ENCODE measurements at places on chromosomes 7 and 10. TPM values are rescaled to one million over a fixed set of nuclear protein-coding genes. Genes with fewer than 3 reads are reported as not detected.
A peak's percentile ranks its signal among the peaks of the same experiment; 100 is the strongest.

GRCh38 chr10:124185084-124185483 is 91.7 kb upstream of the CHST15 start:
- DNase-seq = no peak

DNA sequence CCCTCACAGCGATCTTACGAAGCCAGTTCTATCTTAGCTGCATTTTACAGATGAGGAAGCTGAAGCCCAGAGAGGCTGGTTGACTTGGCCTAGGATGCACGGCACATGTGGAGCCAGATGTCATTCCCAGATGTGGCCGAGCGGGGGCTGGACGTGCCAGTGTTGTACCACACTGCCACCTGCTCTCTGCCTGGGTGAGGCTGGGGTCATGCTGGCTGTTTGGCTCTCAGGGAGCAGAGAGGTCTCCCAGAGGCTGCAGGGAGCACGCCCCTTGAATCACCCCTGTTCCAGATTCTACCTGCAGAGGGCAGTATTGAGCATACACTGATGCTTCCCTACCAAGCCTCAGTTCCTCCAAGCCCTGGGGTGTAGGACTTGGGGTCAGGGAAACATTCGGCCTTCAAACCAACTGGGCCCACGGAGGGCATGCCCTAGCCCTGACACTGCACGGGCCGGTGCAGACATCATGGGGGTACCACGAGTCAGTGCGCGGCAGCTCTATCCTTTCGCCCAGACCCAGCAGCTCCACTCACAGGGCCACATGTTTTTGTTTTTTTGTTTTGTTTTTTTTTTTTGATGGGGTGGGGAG is 3.8 kb upstream of the GTF2IRD1 start:
- no peak for DNase-seq

The HABP2 gene
- polyA plus RNA-seq = 0.58 TPM

DNA sequence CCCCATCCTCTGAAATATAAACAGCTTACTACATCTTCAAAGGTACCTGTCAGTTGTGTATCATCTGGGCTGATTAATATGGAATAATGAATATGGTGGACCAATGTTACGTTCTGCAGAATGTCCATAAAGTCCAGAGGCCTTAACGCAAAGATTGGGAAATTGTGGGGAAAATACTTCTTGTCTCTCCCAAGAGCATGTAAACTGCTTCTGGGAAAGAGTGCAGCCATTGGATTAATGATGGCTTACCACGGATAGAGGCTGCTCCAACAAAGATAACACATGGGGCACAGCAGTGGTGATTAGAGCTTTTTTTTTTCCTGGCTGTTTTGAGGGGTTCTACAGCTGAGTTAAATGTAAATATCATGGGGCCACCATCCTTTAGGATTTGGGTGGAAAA is 340.4 kb upstream of the AKR1E2 start:
- no peak for DNase-seq

The TAS2R41 gene
- not detected for polyA plus RNA-seq

DNA sequence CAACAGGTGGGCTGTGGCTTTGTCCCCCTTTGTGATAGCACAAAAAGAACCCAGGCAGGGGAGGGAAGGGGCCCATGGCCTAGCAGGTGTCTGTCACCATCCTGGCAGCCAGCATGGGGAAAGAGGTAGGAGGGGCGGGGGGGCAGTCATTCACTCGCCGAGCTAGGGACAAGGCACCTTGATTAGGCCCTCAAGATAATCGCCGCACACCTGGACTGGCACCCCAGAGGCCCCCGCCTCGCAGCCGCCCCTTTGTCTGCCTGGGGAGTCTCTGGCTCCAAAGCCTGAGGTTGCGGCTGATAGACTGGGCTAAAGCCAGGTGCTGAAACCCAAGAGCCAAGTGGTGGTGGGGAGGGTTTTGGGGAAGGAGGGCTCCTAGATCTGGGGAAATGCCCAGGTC is 151.2 kb upstream of the PCBD1 start:
- no peak for DNase-seq

The PLCE1 gene
- polyA plus RNA-seq = 32.3 TPM

DNA sequence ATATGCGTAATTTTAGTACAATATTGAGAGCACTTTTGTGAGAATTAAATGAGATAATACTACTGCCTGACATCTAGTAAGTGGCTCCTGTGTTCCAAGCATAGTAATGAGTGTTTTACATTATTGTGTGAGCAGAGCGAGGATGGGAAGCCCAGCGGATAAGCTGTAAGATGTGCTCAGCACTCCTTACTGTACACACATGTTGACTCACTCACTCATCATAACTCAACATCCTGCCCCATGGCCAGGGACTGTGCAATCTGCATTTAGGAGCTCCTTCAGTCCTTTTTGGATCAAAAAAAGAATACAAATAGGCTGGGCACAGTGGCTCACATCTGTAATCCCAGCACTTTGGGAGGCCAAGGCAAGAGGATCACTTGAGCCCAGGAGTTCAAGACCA is 72.9 kb upstream of the NEBL start:
- DNase-seq = no peak

DNA sequence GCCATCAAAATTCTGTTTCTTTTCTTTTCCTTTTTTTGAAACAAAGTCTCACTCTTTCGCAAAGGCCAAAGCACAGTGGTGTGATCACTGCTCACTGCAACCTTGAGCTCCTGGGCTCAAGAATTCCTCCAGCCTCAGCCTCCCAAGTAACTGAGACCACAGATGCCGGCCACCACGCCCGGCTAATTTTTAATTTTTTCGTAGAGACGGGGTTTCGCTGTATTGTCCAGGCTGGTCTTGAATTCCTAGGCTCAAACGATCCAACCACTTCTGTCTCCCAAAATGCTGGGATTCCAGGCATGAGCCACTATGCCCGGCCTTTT is 25.7 kb upstream of the TRIM56 start:
- no peak for DNase-seq

The MEST gene
- 647 TPM for polyA plus RNA-seq

The ZWINT gene
- 44.7 TPM for polyA plus RNA-seq

DNA sequence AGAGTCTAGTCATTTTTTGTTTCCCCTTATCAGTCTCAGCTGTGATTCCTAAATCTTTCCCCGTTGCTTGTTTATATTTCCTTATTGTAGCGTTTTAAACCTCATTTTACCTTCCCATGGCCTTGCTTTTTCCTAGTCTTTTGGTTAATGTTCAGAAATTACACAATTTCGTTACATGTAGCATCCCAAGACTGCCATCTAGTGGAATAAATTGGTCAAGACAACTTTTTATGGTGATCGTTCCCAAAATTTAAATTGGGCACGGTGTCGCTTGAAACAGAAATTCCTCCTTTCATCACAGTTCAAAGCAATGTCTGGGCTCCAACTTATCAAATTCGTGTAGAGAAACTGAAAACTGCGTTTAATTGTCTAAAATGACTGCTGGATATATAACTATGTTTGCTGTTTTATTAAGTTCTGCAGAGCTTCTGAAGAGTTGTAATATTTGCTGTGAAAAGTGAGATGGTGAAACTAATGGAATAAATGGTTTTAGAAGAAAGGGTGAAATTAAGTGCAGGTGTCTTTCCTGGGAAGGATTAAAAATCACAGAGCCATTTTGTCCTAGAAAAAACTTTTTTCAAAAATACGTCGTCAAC is 370.2 kb downstream of the PHF14 start:
- no peak for DNase-seq

DNA sequence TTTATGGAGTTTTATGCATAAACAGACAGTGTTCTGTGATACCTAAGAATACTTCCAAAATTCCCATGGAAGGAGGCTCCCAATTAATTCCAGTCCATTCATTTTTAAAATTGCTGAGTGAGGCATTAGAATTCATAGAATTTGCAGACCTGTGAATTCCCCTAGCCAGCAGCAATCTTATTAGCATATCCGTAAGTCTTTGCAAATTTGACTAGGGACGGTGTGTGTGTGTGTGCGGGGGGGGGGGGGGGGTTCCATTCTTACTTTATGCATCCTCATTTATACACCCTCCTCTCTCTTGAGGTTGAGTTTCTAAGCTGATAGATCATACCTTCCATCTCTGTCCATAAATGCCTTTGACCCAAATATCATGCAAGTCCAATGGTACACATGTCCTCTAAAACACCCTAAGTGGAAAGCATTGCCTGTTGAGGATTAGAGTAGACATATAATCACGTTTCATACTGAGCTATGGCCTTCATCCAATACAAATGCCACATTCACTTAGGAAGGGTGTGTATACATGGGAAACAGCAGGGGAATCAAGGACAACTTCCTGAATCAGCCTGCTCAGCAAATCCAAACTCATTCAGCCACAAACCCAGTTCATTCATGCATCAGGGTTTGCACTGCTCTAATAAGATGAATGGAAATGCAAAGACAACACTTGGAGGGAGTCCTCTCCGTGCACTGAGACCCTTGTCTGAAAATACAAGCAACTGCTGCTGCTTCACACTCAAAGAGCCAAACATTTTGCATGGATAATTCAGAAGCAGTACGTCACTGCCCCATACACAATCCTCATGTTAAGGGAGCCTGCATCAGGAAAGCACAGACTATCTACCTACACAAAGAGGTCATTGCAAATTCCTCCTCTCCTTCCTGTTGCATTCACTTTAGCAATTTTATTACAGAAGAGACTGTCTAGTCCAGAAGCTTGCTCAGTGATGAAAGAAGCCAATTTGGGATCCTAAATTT is 350.8 kb downstream of the KCNMA1 start:
- no peak for DNase-seq

DNA sequence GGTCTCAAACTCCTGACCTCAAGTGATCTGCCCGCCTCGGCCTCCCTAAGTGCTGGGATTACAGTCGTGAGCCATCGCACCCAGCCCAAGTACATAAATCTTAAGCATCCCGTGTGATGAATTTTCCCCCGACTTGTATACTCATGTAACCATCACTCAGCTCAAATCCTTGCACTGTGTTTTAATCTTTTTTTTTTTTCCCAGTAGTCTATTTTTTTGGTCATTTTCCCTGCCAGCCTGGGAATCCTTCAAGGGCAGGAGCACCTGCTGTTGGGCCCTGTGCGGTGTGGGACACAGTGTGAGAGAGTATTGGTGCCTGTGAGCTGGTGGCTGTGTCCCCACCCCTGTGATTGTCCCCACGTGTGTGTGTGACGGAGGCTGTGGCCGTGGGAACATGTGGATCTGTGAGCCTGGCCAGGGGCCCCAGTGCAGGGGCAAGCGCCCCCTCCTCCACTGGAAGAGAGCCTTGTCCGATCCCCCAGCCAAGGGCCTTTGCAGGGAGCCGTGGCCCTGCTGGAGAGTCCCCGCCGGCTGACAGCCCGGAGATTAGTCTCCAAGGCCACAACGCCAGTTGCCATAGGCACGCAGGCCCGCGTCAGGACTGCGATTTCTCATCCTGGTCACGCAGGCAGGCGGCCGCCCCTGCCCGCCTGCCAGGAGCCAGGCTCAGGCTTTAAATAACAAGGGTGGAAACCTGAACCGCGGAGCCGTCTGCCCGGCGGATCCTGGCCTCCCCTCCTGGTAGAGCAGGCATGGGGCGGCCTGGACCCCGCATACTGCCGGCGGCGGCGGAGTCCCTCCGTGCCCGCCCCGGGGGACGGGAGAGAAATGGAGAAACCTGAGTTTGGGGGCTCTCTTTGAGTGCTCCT is 26.5 kb downstream of the GTF2IRD1 start:
- DNase-seq = peak; percentile 72

GRCh38 chr10:31645786-31646185 is 282.8 kb downstream of the ARHGAP12 start:
- DNase-seq = no peak

DNA sequence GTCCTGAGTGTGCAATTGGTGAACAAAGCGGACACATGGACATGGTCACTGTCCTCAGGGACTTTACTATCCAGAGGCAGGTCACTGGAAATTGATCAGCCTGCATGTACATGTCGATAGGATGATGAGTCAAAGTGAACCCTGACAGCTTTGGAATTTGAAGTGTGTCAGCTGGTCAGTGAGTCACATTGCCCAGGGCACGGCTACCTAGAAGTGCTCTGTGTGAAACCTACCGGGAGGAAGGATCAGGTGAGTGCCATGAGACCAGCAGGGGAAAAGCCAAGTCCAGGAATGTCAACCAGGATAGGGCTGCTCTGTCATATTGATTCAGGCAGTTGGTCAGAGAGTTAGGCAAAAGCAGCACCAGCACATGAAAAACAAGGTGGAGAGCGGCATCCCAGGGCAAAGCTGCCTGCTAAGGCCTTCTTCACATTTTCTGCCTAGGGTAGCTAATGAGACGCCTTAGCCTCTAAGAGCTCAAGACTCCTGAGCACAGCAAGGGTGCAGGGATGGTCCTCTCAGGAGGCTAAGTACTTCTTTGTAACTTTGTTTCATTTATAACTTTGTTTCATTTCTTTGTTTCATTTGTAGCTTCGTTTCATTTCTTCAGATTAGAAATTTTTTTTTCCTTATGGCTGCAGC is 19.4 kb upstream of the PDCD4 start:
- DNase-seq = no peak

- DNase-seq = peak; percentile 13
These were observed 53.0 kb upstream of the TNKS2 start for GRCh38 chr10:91745090-91745831.

DNA sequence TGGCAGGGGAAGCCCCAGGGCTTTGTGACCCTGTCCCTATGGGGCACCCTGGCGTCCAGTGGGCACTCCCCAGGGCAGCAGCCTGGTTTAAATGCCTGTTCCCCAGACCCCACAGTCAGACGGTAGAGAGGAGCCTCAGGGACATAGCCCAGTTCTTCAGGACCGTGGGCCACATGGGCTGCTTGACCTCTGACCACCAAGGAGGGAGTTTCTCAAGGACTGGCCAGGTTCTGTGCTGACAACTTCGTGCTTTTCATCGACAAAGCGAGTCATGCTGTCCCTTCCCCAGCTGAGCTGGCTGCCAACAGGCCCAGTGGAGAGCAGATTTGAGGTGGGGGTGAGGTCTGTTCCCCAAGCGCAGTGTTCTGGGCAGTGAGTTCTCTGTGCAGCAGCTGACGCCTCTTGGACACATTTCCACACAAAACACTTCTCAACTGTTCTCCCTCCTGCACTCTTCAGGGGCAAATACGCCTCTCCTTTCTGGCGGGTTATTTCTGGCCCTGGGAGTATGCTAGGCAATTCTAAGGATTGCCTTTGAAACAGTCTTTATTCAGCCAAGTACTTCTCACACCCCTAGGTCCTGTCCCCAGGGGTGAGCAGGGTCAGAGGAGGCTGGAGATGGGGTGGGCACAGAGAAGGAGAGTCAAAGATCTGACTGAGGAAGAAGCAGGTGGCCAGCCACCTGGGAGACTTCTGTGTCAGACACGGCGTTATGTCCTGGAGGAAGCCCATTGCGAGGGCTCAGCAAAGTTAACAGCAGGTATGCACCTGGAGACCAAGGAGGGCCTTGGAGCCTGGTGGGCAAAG is 57.3 kb upstream of the CAMK2B start:
- DNase-seq = no peak

The RBM20 gene
- 6.1 TPM for polyA plus RNA-seq

The MRC1 gene
- polyA plus RNA-seq = 8.6 TPM

Data from renal cortex interstitium (tissue), 15 donors.